ENCODE measurements at places on chromosomes 1 and 21.

- DNase-seq: no peak
Measured at GRCh38 chr1:234774971-234775370, 165.0 kb upstream of the IRF2BP2 start.

DNA sequence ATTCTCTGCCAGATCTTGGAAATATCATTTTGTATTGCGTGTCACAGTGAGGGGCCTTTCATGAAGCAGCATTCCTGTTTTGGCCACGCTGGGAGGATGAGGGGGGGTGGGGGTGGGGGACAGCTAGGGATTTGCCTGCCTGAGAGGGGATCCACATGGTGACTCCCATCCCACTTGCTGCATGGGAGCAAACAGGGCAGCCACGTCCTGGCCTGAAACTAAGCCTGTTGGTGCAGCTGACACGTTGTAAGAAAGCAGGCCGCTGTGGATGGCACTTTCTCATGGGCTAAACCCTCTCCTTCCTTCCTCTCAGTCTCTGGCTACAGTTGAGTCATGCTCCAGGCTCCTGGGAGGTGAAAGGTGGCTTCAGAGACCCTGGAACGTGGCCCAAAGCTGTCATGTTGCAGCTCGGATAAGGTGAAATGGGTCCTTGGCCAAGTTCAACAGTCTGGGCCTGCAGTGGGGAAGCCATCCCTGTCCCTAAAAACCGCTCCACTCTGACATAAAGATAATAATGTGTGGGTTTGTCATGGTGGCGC lies 346.7 kb upstream of the VAMP3 start:
- DNase-seq: no peak

DNA sequence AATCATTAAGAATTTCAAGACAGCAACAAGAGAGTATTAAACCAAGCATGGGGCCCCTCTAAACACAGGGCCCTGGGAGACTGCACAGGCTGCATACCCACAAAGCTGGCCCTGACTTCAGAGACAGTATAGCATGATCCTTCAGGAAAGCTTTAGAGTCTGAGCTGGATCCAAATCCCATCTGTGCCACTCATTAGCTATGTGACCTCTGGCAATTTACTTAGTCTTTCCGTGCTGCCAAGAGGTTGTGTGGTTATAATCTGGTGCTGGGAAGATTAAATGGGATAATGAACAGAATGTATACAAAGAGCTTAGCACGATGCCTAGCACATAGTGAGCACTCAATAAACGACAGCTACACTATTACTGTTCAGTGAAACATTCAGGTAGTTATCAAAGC lies 4.0 kb downstream of the PHC2 start:
- DNase-seq: no peak

- peak; percentile 75 for DNase-seq
Measured at GRCh38 chr1:98051065-98051675, 130.3 kb upstream of the DPYD start.

DNA sequence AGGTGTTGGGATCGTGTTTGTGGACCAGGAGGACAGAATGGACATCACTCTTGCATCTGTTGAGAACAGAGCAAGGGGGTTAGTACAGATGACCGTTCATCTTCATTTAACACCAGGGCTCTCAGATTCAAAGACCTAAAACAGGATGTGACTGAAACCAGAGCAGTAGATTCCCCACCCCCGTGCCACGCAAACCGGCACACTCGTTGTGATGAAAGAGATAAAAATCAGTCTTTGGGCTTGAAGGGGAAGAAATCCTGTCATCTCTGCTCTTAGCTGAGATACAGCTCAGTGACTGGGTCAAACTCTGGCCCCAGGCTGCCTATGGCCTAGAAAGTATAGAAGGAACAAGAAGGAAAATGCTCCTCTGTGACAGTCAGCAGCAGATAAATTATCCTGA lies 146.2 kb upstream of the KRTAP19-8 start:
- DNase-seq: no peak

DNA sequence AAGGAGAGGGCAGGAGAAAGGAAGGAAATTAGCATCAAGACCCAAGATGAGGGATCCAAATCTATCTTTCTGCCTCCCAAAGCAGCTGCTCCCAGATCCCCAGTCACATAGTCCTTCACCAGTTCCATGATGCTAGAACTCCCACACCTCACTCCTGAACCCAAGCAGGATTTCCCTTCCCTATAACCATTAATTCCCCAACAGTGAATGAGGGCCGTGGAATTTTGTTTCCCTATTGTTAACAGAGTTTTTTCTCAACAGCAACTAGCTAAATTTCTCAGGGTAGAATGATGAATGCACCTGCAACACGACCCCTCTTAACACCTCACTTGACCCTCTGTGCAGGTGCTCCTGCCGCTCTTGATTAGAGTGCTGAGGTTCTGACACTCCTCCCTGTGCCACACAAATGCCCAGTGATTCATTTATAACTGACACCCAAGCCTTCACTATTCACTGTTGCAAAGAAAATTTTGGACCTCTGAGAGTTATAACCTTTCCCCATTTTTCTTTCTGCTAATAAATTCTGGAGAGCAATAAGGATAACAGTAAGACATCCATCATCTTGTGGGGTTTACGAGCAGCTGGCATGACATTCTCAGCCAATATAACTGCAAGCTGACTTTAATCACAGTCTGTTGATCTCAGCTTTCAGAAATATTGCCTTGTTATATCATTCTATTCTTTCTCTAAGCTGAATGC lies 25.4 kb upstream of the NPL start:
- no peak for DNase-seq

GRCh38 chr1:221184131-221184794 lies 305.0 kb downstream of the HLX start:
- DNase-seq: no peak
